Right cardiac atrium (tissue), 5 donors: ENCODE measurements at places on chromosomes 5 and 9. TPM values are rescaled to one million over a fixed set of nuclear protein-coding genes. Genes with fewer than 3 reads are reported as not detected.

The ACTBL2 gene
- not detected for polyA plus RNA-seq

The HBEGF gene
- polyA plus RNA-seq = 31.0 TPM

The TLX3 gene
- polyA plus RNA-seq = not detected

The APBA1 gene
- polyA plus RNA-seq = 3.5 TPM

The SLC25A48 gene
- polyA plus RNA-seq = 0.25 TPM
